Esophagus mucosa (tissue), 1 donor: ENCODE measurements at places on chromosomes 5 and 9. TPM values are rescaled to one million over a fixed set of nuclear protein-coding genes. Genes with fewer than 3 reads are reported as not detected.

DNA sequence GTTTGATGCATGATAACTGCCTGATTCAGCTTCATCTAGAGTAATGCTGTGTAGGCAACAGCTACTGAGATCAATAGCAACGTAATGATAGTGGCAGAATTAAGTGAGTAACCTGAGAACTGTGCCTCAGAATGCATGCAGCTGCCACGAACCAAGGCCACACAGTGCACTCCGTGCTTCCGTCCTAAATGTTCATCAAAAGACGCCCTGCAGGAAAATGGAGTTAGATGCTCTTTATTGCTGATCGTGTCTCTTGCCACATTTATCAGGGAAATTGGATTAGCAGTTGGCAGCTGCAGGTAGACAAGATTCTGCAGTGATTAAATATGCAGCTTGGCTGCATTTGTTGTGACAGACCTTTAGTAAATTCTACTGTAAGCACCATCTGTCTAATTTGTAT, 107.7 kb upstream of the TLX3 start:
- ATAC-seq = no peak

DNA sequence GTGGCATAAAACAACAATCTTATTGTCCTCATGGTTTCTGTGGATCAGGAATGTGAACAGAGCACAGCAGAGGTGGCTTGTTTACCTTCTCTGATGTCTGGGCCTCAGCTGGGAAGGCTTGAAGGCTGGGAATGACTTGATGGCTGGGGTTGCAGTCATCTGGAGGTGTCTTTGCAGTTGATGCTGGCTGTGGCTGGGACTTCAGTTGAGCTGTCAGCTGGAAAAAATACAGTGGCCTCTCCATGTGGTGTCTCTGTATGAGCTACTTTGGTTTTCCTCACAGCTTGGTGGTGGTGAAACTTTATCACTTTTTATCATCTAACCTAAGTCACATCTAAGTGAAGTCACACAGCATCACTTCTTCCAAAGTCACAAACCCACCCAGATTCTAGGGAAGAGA, 24.7 kb upstream of the STX17 start:
- ATAC-seq = no peak

GRCh38 chr5:88724201-88724600, 158.8 kb downstream of the MEF2C start:
- ATAC-seq = no peak

GRCh38 chr5:153623751-153624450, 133.4 kb downstream of the GRIA1 start:
- ATAC-seq = peak; percentile 64

- no peak for ATAC-seq
These were observed 45.3 kb upstream of the NKD2 start for GRCh38 chr5:963310-963672.

The EQTN gene
- not detected for total RNA-seq

The TSSK1B gene
- 0.48 TPM for total RNA-seq

The LCN9 gene
- not detected for total RNA-seq

DNA sequence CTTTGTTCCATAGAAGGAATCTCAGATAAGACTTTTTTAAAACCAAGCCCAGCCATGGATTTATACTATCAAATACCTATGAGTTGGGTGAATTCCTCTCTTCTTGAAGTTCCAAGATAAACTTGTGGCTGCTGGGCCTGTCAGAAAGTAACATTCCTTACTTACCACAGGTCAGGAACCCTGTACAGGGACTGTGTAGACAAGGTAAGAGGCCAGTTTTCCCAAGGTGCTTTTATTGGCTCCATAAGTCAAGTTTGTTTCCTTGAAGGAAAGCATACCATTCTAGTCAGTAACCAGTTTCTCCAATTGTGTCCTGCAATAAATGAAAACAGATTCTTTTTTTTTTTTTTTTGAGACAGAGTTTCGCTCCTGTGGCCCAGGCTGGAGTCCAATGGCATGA, 8.8 kb upstream of the CLTB start:
- no peak for ATAC-seq

The BTNL8 gene
- total RNA-seq = not detected
